HepG2 (cell line): ENCODE measurements at places on chromosomes 5 and 9. TPM values are rescaled to one million over a fixed set of nuclear protein-coding genes. Genes with fewer than 3 reads are reported as not detected.

- H3K27me3 ChIP-seq: no peaks in the 10 kb centered on the region
- no peak overlapping the region for H3K4me3 ChIP-seq
- H3K4me1 ChIP-seq: peaks cover 51% of the 10 kb centered on the region
- peak overlapping the region; percentile 27 for H3K27ac ChIP-seq
These were observed 18.6 kb upstream of the TJP2 start for GRCh38 chr9:69155341-69156030.

The PRSS3 gene
- not detected in 2 replicates for total RNA-seq

GRCh38 chr9:119689879-119690278 lies 320.6 kb upstream of the BRINP1 start:
- H3K36me3 ChIP-seq: no peaks in the 10 kb centered on the region
- no peak overlapping the region for H3K4me3 ChIP-seq
- H3K4me1 ChIP-seq: no peaks in the 10 kb centered on the region
- no peak for DNase-seq

GRCh38 chr5:96459313-96460121 lies 26.5 kb upstream of the PCSK1 start:
- DNase-seq: no peak
- H3K4me1 ChIP-seq: no peaks in the 10 kb centered on the region
- no peaks in the 10 kb centered on the region for H3K27me3 ChIP-seq

GRCh38 chr9:13278368-13279246 lies 885 bp downstream of the MPDZ start:
- peak overlapping the region; percentile 56 for H3K27ac ChIP-seq
- no peaks in the 10 kb centered on the region for H3K36me3 ChIP-seq
- peak overlapping the region; percentile 91 for H3K4me3 ChIP-seq
- no peaks in the 10 kb centered on the region for H3K27me3 ChIP-seq
- peak; percentile 37 for DNase-seq

GRCh38 chr5:94094793-94095441 lies 353.5 kb upstream of the POU5F2 start:
- H3K4me3 ChIP-seq: no peak overlapping the region
- no peaks in the 10 kb centered on the region for H3K36me3 ChIP-seq
- H3K27me3 ChIP-seq: no peaks in the 10 kb centered on the region
- no peak overlapping the region for H3K27ac ChIP-seq
- DNase-seq: no peak
- no peaks in the 10 kb centered on the region for H3K4me1 ChIP-seq
